ENCODE measurements at places on chromosomes 12 and 14. TPM values are rescaled to one million over a fixed set of nuclear protein-coding genes. Genes with fewer than 3 reads are reported as not detected.

- peak; percentile 71 for DNase-seq
These were observed 505 bp downstream of the RASSF3 start for GRCh38 chr12:64610660-64611340.

GRCh38 chr12:89038831-89039512 lies 313.3 kb downstream of the DUSP6 start:
- DNase-seq = no peak

GRCh38 chr12:131620520-131620919 lies 90.4 kb upstream of the SFSWAP start:
- DNase-seq = no peak

DNA sequence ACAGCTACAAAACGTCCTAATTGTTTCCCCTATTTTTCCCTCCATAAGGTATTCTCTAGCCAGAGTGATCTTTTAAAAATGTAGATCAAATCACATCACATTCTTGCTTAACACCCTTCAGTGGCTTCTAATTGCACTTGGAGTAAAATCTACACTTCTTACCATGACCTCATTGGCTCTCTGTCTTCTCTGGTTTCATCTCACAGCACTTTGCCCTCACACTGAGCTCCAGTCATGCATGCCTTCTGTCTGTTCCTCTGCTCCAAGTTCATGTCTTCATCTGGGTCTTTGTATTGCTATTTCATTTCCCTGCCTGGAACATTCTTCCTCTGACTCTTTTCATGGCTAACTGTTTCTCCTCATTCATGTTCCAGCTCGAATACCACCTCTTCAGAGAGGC lies 220.4 kb upstream of the GARIN6 start:
- no peak for DNase-seq

Gene TMPO
- 143 TPM for total RNA-seq
